ENCODE measurements at places on chromosomes 7 and 10.

- no peak for DNase-seq
Observed at GRCh38 chr10:20879136-20879535, 18.0 kb downstream of the NEBL start.

DNA sequence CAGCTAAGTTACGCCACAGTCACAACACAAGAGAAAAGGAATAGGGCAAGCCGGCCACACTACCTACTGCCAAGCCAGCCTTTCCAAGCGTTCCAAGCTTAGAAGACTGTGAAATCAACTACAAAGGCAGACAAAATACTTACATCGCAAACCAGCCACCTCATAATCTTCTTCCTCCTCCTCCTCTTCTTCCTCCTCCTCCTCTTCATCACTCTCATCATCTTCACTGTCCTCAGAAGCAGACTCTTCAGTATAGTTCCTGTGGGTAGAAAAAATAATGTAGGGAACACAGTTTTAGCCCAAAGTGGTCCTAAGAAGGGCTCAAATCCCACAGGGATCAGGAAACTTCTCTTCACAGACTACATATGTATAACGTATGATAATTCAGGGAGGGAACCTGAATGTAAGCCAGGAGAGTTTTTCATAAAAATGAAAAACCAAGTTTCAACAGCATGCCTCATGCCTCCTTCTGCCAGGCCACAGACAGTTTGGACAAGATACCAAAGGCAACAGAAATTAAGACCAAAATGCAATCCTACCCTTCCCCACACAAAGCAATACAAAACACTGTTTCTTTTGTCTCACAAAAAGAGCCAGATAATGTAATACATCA lies 13.6 kb downstream of the FZD9 start:
- no peak for DNase-seq

- DNase-seq, result no peak
Observed at GRCh38 chr7:55113760-55114540, 95.1 kb downstream of the EGFR start.

DNA sequence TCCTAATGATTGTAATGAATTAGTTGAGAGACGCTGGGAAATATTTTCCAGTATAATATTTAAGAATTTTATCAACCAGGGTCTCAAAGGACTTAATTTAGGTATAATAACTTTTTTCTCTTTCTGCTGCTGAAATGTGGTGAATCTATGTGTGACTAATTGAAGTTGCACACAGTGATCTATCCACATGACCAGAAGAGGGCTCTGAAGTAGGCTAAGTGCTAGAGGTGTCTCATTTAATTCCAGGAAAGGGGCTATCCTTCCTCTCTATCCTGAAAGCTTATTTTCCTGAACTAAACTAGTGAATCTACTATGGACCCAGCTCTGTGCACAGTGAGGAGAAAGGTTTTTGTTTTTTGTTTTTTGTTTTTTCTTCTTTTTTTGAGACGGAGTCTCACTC lies 294.4 kb upstream of the MYO3A start:
- DNase-seq, result no peak

All from hindlimb muscle (tissue), 1 donor.